ENCODE measurements at places on chromosomes 11 and 22.

GRCh38 chr11:130272336-130272735, 42.4 kb downstream of the ZBTB44 start:
- DNase-seq = no peak

GRCh38 chr22:37059876-37060449, 8.4 kb downstream of the KCTD17 start:
- no peak for DNase-seq

- peak; percentile 82 for DNase-seq
These were observed at the start of gene RAB3IL1 for GRCh38 chr11:61917334-61918109. Gene RAB3IL1, minus strand, starts transcription at chr11:61917566. Its CDS starts 199 bp downstream, at chr11:61917367.

DNA sequence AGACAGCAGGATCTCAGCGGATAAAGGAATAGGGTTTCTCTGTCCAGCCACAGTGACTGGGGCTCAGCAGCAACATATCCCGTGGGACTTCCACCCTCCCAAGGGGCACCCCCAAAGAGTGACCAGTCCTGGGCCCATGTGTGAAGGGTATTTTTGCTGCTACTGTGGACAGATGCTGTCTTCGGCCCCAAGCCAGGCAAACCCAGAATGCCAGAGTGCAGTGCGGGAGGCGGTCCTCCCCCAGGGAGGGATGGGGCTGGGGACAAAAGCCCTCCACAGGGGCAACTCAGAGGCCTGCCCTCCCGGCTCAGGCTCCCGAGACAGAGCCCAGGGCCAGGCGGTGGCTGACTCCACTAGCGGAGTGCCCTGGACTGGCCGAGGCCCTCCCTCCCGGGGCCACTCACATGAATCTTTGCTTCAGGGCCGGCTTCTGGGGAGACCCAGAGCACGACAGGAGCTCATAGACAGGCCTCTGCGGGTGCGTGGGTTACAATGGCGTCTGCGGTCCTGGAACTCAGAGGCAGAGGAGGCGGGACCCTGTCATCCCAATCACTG, 34.7 kb upstream of the WNT7B start:
- peak; percentile 48 for DNase-seq

- no peak for DNase-seq
These were observed 64.9 kb downstream of the NAV2 start for GRCh38 chr11:19777377-19778102.

DNA sequence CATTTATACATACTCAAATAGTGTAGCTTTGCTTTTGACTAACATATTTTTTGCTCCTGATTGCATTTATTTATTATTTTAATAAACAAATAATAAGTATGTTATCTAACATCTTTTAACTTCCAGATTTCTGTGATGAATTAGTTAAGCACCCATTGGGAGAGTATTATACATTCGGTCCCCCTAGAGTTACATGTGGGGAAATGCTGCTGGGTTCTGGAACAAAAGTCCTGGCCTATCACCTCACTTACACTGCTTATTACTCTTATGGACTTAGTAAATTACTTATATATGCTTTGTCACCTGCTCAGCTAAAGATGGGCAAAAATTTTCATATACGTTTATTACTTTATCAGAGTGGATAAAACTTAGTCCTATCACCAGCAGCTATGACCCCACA, 1163.0 kb downstream of the FAM181B start:
- no peak for DNase-seq

DNA sequence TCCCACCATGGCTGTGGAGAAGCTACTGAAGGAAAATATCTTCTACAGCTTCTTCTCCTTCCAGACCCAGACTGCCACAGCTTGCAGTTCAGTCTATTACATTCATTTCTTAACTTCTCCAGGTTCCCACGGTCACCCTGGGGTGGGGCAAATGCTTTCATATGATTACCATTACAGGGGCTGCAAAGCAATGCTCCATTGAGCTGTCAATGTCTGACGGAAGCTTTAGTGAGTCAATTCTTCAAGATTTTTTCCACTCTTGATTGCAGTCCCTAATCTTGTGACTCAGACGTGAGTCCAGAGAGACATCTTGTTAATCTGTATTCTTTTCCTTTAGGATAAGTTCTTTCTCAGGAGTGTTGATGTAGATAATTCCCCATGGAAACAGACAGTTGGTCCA, 233.4 kb upstream of the DDI1 start:
- DNase-seq = no peak

GRCh38 chr22:29397791-29398190, 9.4 kb upstream of the AP1B1 start:
- DNase-seq = no peak

DNA sequence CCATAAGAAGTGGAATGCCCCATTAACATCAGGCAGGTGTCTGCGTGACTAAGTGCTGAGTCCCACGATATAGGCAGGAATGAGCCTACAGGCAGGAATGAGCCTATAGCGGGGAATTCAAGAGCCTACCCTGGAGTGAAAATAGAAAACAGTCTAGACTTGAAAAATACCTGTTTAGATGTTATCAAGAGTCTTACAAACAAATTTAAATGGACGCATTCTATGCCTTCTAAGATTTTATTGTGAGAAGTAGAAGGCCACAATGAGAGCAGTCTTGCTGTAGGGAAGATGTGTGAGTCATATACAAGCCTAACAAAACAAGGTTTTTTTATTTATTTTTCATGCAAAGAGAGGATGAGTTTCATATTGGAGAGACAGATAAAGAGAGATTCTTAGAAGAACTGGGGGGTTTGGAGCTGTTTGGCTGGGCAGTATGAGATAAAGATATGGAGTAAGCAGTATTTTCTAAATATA, 200.8 kb upstream of the ZC3H12C start:
- no peak for DNase-seq

DNA sequence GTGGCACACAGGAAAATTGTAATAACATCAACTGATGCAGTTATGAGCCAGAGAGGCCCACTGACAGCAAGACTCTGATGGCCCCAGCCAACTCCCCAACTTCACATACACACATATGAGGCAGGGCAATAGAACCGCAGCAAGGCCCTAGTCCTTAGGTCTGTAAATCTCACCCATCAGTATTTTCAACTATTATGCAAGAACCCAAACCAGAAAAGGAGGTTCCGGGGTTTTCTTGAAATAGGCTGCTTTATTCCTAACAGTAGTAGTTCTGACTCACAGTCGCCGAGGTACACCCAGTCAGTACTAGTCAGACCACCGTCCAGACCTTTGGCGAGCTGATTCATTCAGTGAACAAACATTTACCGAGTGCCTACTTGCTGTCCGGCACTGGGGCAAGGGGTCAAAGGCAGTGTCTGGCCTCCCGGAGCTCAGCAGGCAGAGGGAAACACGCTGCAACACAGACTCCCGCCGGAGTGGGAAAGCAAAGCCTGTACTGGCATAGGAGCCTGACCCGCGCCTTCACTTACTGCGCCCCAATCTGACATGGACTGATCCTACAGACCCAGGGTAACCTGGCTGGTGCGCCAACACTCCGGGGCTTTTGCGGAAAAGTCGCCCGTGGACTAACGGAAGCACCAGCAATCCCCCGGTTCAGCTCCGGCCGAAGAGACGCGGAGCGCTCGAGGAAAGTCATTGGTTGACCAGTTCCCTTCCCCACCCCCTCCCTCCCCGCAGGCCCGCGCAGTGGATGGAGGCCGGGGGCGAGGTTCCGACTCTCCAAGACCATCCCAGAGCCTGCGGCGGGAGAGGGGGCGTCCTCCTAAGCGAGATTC, 1.3 kb downstream of the PLEKHA7 start:
- peak; percentile 60 for DNase-seq

DNA sequence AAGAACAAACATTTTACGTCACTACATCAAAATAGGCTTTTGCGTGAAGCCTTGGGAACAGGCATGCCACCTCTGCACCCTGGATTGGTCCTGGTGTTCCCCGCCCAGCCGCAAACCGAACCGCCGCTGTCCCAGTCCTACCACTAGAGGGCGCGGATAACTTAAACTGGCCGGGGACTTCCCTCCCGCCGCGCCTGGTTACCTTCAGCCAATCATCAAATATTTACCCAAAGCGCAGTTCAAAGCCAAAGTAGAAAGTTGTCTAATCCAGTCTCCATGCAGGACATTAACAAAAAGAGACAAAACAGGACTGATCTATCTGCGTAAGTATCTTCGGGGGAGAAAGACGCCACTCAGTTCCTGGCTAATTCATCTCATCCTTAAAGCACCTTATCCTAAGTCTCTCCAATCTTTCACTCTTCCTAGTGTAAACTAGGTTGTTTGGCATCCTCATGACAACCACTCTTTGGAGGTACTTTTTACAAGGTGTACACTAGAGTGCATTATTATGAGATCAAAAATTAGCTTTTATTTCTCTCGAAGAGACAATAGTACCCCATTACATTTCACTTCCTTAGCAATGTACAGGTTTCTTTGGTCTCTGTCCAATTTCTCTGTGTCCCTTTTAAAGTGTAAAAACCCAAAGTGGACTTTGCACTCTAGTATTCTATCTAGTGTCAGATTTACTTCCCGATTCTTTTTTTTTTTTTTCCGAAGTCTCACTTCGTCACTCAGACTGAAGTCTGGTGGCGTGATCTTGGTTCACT, 3.9 kb upstream of the CRY2 start:
- peak; percentile 93 for DNase-seq

GRCh38 chr11:24651873-24652272, 155.0 kb downstream of the LUZP2 start:
- DNase-seq = no peak

DNA sequence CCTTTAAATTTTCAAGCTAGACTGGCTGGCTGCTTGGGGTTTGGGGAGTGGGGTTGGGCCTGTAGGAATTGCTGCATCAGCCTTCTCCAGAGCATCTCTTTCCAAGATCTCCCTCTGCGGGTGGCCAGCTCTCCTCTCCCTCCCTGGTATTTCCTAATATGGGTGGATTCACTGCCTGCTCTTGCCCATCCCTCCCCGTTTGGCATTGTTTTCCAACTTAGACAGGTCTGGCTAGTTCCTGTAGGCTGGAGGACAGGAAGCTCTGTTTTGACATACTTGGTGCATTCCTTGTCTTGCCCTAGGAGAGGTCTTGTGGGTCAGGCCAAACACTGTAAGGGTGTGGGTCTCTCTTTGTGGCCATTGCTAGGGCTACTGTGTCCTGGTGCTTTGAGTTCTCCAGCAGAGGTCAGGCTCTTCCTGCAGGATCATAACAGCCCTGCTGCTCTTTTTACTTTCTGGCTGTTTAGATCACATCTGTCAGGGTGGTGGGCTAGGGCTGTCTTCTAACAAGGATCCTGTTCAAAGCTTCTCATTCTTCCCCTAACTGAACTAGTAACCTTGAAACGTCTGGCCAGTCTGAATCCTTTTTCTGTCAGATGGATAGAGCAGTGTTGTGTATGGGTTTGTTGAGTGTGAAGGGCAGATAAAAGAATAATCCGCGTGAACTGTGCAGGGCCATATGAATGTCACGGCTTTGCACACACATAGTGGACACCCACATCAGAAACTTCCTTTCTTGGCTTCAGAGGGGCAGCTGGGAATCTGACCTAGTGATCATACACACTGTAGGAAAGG, 18.3 kb upstream of the MICALL1 start:
- peak; percentile 69 for DNase-seq

DNA sequence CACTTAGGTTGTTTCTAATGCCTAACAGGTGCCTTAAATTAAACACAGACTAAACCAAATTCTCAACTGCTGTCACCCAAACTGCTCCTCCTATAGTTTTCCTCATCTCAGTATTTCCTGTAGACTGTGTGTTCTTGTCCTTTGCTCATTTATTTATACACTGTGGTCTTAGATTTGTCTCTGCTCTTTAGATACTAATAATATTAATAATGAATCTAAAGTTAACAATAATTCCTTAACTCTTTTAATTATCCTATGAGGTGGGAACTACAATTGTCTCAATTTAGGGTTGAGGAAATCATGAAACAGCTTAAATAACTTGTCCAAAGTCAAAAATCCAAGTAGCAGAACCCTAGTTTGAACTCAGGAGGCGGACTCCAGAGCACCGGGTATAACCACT, 43.9 kb upstream of the YPEL1 start:
- no peak for DNase-seq

DNA sequence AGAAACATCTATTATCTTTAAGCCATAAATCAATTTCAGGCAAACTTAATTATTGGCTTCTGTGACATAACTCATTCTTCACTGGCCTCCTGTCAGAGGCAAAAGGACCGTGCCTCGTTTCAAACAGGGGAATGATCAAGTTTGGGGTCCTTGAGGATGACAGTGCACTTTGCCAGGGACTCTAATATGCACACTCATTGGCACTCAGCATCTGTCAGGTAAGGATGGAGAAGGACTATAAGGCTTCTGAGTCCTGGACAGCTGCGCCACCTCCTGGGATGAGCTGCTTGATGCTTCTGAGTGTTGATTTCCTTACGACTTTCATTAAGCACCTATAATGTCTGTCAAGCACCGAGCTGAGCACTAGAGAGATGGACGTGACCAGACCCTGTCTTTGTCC, 20.2 kb downstream of the BPIFC start:
- DNase-seq = no peak

DNA sequence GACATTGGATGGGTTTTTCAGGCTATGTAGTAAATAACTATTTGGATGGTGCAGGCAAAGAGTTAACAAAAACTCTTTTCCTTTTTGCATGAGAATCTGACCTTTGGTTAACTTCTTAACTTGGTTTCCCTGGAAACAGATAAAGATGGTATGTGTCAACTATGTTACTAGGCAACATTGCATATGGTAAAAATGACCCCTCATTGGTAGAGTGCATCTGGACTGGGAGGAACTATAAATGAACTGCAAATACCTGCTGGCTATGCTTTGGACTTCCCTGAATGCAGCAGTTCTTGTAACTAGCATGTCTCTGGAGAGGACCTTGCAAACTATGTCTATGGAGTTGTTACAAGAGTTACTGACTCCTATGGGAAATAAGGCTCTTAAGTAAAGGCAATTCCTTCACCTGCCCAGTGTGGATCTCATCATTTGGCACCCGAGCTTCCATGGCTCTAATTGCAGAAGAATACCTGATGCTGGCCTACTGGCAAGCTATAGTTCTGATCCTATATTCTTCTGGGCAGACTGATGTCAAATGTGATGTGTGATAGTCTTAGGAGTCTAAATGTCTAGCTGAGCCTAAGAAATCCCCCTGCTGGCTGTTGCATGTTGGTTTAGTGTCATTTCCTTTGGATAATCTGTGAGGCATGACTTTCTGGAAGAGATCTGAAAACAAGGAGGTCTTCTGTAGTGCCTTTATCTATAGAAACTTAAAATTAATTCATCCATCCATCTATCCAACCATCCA, 126.7 kb upstream of the MTMR2 start:
- no peak for DNase-seq

- peak; percentile 73 for DNase-seq
These were observed 2.2 kb upstream of the TUT1 start for GRCh38 chr11:62593434-62594044.

GRCh38 chr11:100876815-100877520, 189.9 kb downstream of the ARHGAP42 start:
- DNase-seq = no peak

- DNase-seq = no peak
These were observed 3.2 kb upstream of the SART1 start for GRCh38 chr11:65958291-65958690.
